ENCODE measurements at places on chromosomes 2 and 18. TPM values are rescaled to one million over a fixed set of nuclear protein-coding genes. Genes with fewer than 3 reads are reported as not detected.

REG3G gene
- total RNA-seq, result not detected

IHH gene
- 0.45 TPM for total RNA-seq

ABCB11 gene
- 0.03 TPM for total RNA-seq

CENPA gene
- 39.4 TPM for total RNA-seq
